Type B pancreatic cell (in vitro differentiated cells): ENCODE measurements at places on chromosomes 13 and 19. TPM values are rescaled to one million over a fixed set of nuclear protein-coding genes. Genes with fewer than 3 reads are reported as not detected.

The FOXA3 gene
- total RNA-seq: 3.3 and 5.0 TPM in 2 replicates

The APOC4 gene
- not detected in 2 replicates for total RNA-seq

The DCLK1 gene
- 11.4 and 47.1 TPM in 2 replicates for total RNA-seq

The CRTC1 gene
- 14.2 and 20.2 TPM in 2 replicates for total RNA-seq

The IGFL2 gene
- total RNA-seq: 104 and 441 TPM in 2 replicates

The PNPLA6 gene
- 84.3 and 86.1 TPM in 2 replicates for total RNA-seq

The GPR180 gene
- total RNA-seq: 6.1 and 6.6 TPM in 2 replicates
